ENCODE measurements at places on chromosomes 12 and 14.

- DNase-seq, result no peak
Measured at GRCh38 chr12:18747895-18748294, 10.0 kb downstream of the CAPZA3 start.

DNA sequence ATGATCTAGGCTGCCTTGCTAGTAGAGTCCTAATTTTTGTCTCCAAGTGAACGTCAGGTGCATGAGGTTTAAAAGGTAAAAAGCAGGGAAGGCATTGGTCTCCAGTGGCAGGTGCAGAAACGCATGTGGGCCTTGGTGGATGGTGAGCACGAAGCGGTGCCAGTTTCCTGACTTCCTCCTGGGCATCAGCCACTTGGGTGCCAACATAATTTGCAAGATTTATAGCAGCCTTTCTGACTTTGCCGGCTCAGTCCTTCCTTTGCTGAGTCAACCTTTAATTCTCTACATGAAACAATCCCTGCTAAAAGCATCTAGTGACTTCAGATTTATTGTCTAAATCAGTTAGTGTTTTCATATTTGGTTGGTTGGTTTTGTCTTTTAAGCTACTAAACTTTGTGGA lies 355.7 kb upstream of the TMEM132C start:
- no peak for DNase-seq

GRCh38 chr12:67630373-67631088 lies 18.0 kb upstream of the DYRK2 start:
- peak; percentile 21 for DNase-seq

DNA sequence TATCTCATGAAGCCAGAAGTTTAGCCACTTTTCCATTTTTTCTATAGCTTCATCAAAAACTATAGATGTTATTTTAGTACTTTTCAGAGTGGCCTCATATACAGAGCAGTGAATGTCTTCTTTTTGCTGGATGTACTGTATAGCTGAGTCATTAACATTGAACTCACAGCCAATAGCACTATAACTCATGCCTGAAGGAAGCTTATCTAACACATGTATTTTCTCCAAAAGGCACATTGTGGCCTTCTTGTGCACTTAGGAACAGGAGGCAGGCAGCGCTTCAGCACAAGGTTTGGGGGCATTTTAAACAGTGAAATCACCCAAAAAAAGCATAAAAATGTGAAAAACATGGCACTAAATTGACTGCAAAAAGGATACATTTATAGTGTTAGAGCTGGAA lies 336.8 kb upstream of the TMTC1 start:
- no peak for DNase-seq

GRCh38 chr12:3896801-3897351 lies 23.7 kb upstream of the PARP11 start:
- DNase-seq, result no peak

DNA sequence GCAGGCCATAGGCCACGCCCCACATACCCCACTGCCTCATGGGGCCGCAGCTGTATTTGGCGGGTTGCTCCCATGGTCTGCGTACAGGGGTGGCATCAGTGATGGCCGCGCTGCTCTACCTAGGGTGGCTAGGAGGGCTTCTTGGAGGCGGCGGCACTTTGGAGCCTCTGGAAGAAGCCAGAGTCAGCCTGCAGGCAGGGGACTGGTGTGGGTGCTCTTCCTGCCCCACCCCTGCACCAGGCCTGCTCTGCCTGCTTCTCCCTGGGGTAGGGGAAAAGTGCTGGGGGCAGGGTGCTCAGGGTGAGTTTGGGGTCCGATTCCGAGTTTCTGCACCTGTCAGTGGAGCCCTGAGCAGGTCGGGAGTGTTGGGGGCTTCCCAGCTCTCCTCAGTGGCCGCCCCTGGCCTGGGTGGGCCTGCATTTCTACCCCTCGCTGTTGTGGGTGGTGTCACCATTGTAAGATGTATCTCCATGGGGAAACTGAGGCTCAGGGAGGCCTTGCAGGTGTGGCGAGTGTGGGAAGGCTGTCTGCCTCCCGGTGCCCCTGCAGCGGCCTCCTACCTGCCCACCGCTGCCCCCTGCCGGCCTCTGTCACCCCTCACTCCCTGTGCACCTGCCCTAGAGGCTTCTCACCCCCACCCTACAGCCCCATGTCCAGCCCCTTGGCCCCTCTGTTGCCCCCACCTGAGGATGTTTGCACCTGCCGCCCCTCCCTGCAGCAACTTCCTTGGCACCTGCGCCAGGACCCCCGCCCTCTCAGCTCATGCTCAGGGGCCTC lies 5.5 kb downstream of the CEP170B start:
- DNase-seq, result no peak

DNA sequence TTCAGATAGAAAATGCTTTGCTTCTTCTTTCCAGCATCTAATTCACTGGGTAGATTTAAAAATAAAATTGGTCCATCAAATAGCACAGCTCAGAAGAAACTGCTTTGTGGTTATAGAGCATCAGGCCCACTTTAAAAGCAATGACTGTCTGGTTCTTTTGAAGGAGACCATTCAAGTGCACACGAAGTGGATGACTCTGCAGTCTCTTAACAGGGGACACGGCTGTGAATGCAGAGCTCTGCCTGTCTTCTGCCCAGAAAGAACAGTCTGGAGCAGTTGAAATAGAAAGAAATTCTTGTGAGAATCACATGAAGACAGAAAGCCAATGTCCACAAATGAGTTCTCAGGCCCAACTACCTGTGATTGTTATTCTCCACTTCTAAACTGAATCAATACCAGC lies 138.7 kb upstream of the PLEKHA5 start:
- no peak for DNase-seq

DNA sequence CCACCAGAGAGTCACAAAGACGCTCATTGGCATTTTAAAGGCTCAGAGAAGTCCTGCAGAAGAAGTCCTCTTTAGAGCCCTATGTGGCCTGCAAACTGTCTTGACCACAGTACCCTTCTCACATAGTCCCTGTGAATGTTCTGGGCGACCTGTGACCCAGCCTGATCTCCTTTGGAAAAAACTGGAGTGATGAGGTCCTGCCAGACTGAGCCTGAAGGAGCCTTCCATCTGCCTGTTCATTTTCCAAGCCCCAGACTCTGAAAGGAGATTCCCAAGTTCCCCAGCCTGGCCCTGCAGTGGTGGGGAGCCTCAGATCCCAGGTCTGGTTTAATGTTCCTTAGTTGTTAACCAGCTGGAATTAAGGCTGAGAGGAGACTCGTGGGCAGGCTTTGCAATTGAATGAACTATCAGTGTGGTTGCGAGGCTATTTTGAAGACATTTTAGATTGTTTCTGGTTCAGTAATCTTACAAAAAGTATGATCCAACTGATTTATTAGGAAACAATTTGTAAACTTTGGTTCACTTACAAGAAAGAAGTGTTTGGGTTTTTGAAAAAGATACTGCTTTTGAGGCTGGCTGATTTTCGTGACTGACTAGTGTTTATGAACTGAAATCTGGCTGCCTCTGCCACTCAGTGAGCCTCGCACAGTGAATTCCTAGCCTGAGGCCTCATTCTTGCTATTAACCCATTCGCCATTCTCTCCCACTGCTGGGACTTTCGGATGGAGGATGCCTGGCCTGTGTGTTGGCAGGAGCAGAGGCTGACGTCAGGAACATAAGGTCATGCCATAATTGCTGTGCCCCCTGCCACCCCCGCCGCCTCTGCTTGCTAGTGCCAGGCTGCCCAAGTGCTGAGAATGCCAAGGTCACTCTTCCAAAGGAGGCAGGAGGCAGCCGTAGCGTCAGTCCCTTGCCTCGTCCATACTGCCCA lies 249.0 kb downstream of the CACNA1C start:
- DNase-seq, result no peak

- no peak for DNase-seq
Measured at GRCh38 chr12:114409852-114410600, 4.1 kb upstream of the TBX5 start.

DNA sequence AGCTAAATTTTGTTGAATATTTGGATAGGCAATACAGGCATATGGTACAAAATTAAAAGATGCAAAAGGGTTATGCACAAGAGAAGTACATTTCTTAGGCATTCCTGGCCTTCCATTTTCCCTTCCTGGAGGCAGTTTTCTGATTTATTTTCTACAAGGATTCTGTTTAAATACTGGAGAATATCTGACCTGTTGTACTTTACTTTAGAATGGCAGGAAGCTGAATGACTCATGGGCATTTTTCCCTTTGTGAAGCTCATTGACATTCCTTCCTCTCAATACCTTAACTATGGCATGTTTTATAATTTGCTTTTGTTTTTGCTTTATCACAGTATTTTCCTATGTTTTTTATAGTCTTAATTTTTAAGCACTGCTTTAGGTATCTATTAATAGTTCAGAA lies 62.7 kb downstream of the RCOR1 start:
- DNase-seq, result no peak

- DNase-seq, result no peak
Measured at GRCh38 chr12:30795410-30796312, 40.9 kb upstream of the CAPRIN2 start.

- no peak for DNase-seq
Measured at GRCh38 chr14:84885061-84885460, 644.9 kb upstream of the FLRT2 start.

- no peak for DNase-seq
Measured at GRCh38 chr14:68684466-68685418, 108.1 kb downstream of the ZFP36L1 start.

- no peak for DNase-seq
Measured at GRCh38 chr14:45089813-45090212, 5.9 kb downstream of the PRPF39 start.

- no peak for DNase-seq
Measured at GRCh38 chr14:77469539-77469938, 11.6 kb downstream of the AHSA1 start.

GRCh38 chr12:110201995-110202394 lies 77.8 kb downstream of the IFT81 start:
- no peak for DNase-seq

DNA sequence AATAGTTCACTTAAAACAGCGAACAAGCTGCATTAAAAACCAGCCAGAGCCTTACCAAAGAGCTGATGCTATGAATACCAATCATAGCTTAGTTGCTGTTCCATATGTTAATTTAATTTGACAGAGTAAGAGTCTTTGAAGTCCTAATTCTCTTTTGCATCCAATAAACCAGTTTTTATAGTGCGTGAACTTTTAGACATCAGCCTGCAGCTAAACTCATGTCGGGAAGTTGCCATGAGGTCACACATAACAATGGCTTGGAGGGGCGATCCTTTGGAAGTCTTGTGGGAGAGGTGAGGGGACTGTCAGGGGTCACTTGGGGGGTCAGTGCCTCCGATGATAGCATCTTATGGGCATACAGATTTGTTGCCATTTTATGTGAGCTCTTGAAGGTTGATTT lies 81.7 kb downstream of the HMGA2 start:
- no peak for DNase-seq

DNA sequence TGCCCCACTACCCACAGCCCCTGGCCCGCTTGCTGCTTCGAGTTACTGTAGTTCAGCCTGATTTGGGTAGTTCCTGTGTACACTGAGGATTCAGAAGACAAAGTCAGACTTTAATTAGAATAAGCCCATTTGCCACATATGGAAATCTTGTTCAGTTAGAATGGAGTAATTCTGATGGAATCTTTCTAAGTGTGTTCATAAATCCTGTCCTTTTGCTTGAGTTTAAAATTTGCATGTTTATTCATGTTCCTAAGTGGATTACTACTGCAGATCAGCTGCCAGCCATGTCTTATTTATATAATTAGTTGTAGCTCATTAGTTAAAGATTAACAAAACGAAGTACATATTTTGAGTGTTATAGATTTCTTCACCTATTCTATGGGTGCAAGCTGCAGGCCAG lies 504.5 kb downstream of the PCNX1 start:
- no peak for DNase-seq

DNA sequence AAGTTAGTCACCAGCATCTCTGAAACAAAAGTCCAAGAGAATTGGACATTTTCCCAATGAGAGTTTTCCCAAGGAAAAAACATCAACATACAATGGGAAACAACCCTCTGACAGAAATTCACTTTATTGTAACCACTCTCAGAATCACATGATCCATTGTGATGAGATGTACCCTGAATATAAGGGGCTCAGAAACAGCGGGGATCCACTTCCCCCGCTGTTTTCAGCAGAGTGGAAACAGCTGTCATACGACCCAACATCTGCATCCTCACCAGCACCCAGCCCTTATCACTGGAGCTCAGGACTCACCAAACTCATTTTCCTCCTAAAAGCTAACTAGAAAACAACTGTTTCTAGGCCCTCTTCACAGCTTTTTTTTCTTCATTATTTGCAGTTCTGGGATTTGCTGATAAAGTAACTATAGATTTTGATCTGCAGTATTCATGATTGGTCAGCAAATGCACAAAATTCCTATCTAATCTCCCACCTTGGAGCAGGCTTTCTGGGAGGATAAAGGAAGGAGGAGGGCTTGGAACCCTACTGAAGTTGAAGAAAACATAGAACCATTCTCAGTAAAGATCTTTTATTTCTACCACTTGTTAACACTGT lies 31.3 kb downstream of the CORO1C start:
- no peak for DNase-seq

- no peak for DNase-seq
Measured at GRCh38 chr14:59464486-59465315, 479 bp downstream of the GPR135 start.

GRCh38 chr12:123229051-123229450 lies 3.9 kb downstream of the MPHOSPH9 start:
- no peak for DNase-seq

- DNase-seq, result no peak
Measured at GRCh38 chr14:101199028-101199770, 295.7 kb upstream of the RTL1 start.

DNA sequence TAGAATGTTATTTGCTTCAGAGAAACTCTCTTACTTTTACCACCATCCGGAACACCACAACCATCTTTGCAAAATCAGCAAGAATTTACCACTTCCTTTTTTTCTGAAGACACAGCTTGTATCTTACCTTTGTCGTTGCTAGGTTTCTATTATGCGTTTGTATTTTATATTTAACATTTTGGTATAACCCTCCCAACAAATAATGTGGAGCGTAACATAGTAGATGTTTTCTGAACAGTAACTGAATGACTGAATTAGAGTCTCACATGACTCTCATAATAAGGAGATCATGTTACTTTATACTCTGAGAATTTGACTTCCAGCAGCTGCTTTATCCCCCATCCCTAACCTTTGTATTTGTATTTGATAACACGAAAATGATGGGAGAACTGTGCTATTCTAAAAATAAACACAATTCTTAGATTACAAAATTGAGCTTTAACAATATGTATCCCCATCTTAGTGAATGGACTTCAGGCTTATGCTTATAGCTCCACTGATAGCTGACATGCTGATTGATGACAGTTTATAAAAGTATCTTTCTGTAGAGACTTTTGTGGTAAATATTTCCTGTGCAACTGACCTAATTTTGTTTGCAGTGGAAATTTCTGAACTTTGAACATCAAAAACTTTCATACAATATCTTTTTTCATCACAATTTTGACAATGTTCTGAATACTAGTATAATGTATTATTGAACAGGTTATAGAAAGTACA lies 7.9 kb upstream of the KLRB1 start:
- no peak for DNase-seq

GRCh38 chr14:64281805-64282204 lies 12.4 kb downstream of the ESR2 start:
- DNase-seq, result no peak

GRCh38 chr12:7678744-7679143 lies 13.0 kb upstream of the APOBEC1 start:
- DNase-seq, result no peak
